ENCODE measurements at places on chromosomes 12 and 14. TPM values are rescaled to one million over a fixed set of nuclear protein-coding genes. Genes with fewer than 3 reads are reported as not detected.

Gene MYF5
- total RNA-seq: not detected

Gene LYZ
- 4.3 TPM for total RNA-seq

Gene FOXM1
- 0.83 TPM for total RNA-seq

Gene PRKD1
- not detected for total RNA-seq

Gene RDH11
- total RNA-seq: 13.9 TPM

GRCh38 chr12:68612202-68612601 is 1.5 kb downstream of the RAP1B start:
- DNase-seq: no peak

DNA sequence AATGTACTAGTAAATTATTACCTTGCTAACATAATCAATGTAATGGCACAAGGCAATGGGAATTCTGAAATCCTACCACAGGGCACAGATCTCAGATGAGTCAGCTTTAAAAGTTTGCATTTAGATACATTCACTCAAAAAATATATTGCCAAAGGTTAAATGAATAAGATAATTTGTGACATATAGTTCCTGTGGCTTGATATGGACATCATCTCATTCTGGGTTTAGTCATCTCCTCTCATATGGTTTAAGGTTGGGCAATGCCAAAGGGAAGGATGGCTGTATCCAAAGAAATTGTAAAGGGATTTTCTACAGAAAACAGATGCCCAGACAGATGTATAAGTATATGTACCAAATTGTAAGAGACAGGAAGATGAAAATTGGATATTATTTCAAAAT is 1065.0 kb downstream of the LRFN5 start:
- DNase-seq: no peak

DNA sequence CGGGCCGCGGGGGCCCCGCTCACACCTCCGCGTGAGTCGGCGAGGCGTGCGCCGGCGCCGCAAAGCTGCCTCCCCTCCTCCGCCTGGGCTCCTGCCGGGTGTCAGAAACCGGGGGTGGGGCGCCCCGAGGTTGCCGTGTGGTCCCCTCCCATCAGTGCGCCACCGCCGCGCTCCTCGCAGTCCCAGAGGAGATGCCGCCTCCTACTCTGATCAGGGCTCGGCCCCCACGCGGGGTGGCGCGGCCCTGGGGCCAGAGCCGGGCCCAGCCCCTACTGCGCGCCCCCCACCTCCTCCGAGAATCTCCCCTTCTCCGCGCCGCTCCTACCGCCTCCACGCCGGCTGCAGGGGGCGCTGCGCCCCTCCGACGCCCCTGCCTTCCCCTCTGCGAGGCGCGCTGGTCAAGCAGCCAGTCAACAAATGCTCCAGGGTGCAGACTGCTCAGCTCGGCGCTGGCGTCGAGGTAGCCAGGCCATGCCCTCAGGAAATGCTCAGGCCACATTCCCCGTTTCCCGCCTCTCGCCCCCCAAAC is 467 bp upstream of the JAG2 start:
- no peak for DNase-seq

DNA sequence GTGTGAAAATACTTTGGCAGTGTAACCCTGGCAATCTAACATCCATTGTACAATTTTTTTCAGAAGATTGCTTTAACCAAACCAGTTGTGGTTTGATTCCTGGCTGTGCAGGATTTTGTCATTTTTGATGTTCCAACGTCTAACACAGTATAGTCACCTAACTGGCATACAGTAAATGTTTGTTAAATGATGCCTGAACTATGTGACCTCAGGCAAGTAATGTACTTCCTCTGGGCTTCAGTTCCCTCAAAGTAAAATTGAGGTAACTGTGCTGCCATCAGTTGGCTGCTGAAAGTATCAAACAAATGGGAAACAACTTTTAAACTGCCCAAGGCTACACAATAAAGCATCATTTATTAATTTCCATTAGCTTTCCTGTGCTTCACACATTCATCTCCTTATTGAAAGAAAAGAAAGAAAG is 4.3 kb downstream of the TM7SF3 start:
- no peak for DNase-seq

DNA sequence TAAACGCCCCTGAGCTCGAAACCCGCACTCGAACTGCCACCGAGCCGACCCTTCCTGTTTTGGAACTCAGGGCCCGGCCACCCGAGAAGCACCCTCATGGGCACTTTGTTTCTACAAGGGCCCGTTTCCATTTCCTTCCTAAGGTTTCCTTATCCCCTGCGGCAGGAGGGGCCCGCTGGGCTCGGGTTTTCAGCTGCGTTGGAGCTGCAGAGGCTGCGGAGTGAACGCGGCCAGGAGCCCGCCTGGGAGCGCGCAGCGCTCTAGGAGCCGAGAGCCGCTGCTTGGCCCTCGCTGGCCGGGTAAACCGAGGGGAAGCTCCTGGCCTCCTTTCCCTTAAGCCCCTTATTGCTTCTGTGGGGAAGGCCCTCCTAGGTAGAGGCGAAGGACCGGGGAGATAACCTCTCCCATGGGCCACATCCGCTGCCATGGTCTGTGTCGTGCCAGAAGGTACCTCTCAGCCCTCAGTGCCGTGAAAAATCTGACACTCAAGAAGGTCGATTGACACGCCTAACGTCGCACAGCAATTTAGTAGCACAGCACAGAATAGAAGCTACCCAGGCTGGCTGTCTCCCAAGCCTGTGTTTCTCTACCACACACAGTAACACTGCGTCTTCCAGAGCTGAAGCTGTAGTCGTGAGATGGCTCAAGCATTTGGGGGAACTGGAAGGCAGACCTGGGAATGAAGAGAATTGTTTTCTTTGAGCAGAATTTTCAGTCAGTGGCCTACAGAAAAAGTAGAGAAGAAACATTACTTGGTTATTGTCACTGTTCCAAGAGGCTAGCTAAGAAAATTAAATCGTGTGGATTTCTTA is 12.9 kb upstream of the CALM1 start:
- peak; percentile 90 for DNase-seq

DNA sequence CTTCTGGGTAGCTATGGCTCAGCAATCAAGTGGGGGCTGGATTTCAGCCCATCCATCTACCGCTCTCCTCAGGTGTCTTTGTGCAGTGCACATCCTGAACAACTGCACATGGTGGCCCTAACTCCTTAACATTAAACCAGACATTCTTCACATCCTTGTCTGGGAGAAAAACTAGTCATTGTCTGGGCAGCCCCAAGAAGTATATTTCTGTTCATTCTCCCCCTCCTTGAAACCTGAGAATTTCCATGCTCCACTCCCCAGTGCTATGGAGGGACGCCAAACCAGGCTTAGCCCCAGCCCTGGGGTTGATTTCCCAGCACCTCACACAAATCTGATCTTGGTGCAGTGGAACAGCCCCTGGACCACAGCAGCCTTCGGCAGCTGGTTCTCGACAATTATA is 13.4 kb downstream of the MYL2 start:
- DNase-seq: no peak

- DNase-seq: no peak
Measured at GRCh38 chr14:103825101-103825500, 22.3 kb downstream of the PPP1R13B start.

DNA sequence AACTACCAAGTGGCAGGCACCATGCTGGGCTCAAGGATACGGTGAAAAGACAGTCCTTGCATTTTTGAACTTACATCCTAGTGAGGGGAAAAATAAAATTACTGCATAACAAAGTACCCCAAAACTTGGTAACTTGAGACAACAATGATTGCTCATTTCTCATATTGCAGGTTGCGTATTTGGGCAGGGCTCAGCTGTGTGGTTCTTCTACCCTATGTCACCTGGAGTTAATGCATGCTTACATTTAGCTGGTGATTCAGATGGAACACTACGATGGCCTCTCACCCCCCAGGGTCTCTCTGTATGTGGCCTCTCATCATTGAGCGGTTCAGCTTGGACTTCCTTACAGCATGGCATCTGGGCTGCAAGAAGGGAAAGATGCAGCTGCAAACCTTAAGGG is 60.7 kb upstream of the RBM19 start:
- no peak for DNase-seq

GRCh38 chr12:89155826-89156225 is 196.5 kb downstream of the DUSP6 start:
- no peak for DNase-seq
